ENCODE measurements at places on chromosomes 3 and 15. TPM values are rescaled to one million over a fixed set of nuclear protein-coding genes. Genes with fewer than 3 reads are reported as not detected.

DNA sequence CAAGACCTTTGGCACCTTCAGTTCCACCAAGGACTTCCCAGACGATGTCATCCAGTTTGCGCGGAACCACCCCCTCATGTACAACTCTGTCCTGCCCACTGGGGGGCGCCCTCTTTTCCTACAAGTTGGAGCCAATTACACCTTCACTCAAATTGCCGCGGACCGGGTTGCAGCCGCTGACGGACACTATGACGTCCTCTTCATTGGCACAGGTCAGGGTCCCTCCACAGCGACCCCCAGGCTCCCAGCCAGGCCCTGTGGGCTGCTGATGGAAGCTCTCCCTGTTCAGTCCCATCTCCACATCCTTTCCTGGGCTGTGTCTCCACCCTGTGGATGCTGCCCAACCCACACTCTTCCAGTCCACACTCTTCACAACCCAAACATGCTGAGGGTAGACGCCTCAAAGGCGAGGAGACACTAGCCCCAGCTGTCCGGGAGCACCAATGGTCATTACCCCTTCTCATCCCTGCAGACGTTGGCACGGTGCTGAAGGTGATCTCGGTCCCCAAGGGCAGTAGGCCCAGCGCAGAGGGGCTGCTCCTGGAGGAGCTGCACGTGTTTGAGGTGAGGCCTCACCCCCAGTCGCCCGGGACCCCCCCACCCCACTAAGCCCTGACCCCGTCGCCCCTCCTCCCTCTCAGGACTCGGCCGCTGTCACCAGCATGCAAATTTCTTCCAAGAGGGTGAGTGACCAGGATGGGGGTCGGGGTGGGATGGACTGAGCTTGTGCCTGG, 4.3 kb upstream of the LSMEM2 start:
- H3K36me3 ChIP-seq: no peaks in the 10 kb centered on the region
- peaks cover 30% of the 10 kb centered on the region for H3K27me3 ChIP-seq
- H3K27ac ChIP-seq: peak overlapping the region; percentile 66
- peaks cover 25% of the 10 kb centered on the region for H3K4me1 ChIP-seq

GRCh38 chr3:14000556-14000955, 120.7 kb upstream of the WNT7A start:
- no peak overlapping the region for H3K4me3 ChIP-seq
- no peaks in the 10 kb centered on the region for H3K4me1 ChIP-seq
- DNase-seq: no peak
- H3K27me3 ChIP-seq: peaks cover 7% of the 10 kb centered on the region
- no peak overlapping the region for H3K27ac ChIP-seq

GRCh38 chr3:115187149-115187757, 40.2 kb upstream of the ZBTB20 start:
- H3K4me1 ChIP-seq: peaks cover 26% of the 10 kb centered on the region
- H3K27ac ChIP-seq: peak overlapping the region; percentile 95
- no peak for DNase-seq
- no peaks in the 10 kb centered on the region for H3K27me3 ChIP-seq
- peak overlapping the region; percentile 76 for H3K4me3 ChIP-seq

GRCh38 chr3:31629054-31629453, 96.3 kb downstream of the STT3B start:
- no peak for DNase-seq
- H3K4me3 ChIP-seq: peak overlapping the region; percentile 5
- H3K4me1 ChIP-seq: peaks cover 26% of the 10 kb centered on the region
- no peaks in the 10 kb centered on the region for H3K27me3 ChIP-seq
- peaks cover 77% of the 10 kb centered on the region for H3K36me3 ChIP-seq

DNA sequence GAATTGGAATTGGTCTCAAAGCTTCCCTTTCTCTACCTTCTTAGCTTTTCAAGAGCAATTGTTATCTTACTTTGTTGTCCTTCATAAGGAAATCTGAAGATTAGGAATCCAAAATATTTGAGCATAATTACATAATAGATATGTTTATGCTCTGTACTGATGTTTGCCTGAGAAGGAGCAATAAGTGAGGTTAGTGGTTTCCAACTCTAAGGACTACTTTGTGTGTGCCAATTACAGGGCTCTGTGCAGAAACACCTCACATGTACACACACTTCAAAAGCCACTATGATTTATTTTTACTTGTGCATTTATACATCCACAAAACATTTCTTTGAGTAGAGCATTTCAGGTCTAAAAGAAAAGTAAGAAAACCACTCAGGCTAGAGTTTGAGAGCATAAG, 49.9 kb downstream of the MME start:
- no peak for DNase-seq
- no peaks in the 10 kb centered on the region for H3K36me3 ChIP-seq
- no peaks in the 10 kb centered on the region for H3K27me3 ChIP-seq
- no peak overlapping the region for H3K4me3 ChIP-seq

- peak overlapping the region; percentile 83 for H3K27ac ChIP-seq
- peaks cover 75% of the 10 kb centered on the region for H3K4me1 ChIP-seq
- DNase-seq: no peak
Measured at GRCh38 chr3:188385295-188385694, 231.3 kb downstream of the LPP start.

DNA sequence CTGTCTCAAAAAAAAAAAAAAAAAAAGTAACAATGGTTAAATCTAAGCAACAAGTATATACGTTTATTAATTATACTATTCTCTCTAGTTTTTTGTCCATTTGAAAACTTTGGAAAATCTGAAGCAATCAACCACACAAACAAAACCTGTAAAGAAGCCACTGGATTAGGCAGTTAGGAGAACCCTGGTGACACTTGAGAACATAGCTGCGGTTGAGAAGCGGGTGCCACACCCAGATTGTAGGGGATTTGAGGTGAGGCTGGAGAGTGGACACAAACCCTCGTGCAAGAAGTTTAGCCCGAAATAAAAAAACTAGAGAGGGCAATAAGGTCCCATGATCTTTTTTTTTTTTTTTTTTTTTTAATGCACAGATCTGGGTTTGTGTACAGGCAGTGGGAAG, 25.9 kb upstream of the ZBTB38 start:
- DNase-seq: no peak
- no peaks in the 10 kb centered on the region for H3K36me3 ChIP-seq
- no peak overlapping the region for H3K4me3 ChIP-seq
- peaks cover 5% of the 10 kb centered on the region for H3K27me3 ChIP-seq
- no peak overlapping the region for H3K27ac ChIP-seq

- no peak overlapping the region for H3K4me3 ChIP-seq
- no peak overlapping the region for H3K27ac ChIP-seq
- no peaks in the 10 kb centered on the region for H3K4me1 ChIP-seq
- no peaks in the 10 kb centered on the region for H3K36me3 ChIP-seq
Measured at GRCh38 chr3:158405507-158405906, 165.5 kb upstream of the MLF1 start.

Gene KBTBD8
- total RNA-seq: 53.3 TPM

Gene CPNE9
- total RNA-seq: 0.20 TPM

Measured in activated B cell treated with CpG ODN at 0.5 μM for 24 hours (primary cell).